NCI-H345 (cell line): ENCODE measurements at places on chromosomes 2 and 18.

GRCh38 chr2:28391564-28392296 is 928 bp upstream of the FOSL2 start:
- DNase-seq, result peak; percentile 89

GRCh38 chr2:42425697-42426096 is 64.7 kb upstream of the COX7A2L start:
- DNase-seq, result no peak

GRCh38 chr2:238763471-238763995 is 84.4 kb upstream of the TWIST2 start:
- DNase-seq, result no peak

DNA sequence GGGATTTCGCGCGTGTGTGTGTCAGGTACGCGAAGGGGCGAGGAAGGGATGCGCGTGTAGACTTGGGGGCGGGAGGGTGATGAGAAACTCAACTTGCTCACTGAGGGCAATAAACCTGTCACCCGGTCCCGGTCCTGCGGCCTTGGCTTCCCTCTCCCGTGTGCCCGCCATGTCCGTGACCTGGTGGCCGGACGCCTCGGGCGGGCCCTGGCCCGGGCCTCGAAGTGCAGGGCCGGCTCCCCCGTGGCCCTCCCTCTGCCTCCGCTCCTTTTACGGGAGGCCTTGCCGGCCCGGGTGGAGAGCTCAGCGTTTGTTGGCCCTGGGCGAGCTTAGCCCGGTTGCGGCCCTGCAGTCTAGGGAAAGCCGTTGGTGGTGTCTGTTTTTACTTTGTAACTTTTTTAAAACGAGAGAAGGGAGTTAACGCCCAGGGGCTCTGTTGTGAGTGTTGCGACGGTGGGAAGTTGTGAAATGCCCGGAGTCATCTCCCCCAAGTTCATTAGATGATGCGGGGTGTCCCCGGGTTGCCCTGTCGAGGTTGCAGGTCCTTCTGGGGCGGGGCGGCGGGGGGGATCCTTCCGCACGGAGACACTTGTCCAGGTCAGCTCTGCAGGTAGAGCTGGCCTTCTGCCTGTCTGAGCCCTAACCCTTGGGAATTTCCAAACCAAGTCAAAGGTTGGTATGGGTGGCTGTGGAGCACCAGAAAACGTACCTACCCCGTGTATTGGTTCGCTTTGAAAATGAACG is 883 bp downstream of the SMCHD1 start:
- DNase-seq, result peak; percentile 37

DNA sequence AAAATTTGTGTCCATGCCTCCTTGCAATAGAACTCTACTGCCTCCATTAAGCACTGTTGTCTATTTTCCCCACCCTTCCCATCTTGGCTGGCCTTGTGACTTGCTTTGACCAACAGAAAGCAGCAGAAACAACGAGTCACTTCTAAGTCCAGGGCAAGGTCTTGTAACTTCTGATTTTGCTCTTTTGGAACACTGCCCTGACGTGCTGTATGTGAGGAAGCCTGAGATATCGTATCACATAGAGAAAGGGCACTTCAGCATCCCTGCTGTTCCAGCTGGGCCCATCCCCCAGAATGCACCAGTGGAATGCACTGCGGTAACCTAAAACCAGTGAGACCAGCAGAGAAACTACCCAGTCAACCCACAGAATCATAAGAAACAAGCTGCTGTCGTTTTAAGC is 28.1 kb downstream of the NCKAP1 start:
- no peak for DNase-seq

DNA sequence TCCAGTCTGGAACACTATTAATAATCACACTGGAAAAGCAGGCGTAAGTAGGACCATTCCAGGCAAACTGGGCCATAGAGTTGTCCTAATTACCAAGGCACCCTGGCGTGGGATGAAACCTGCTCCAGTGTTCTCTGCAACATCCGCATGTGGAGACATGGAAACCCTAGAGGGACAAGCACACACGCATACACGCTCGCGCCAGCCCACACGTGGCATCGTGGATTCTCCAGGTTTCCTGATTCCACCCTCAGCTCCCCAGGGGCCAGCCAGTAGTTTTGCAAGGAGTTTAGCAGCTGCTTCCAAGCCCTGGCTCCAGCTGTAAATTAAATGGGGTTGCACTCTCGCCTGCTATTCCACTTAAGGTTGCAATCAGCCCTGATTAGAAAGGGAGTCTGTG is 127.7 kb downstream of the DYSF start:
- no peak for DNase-seq

DNA sequence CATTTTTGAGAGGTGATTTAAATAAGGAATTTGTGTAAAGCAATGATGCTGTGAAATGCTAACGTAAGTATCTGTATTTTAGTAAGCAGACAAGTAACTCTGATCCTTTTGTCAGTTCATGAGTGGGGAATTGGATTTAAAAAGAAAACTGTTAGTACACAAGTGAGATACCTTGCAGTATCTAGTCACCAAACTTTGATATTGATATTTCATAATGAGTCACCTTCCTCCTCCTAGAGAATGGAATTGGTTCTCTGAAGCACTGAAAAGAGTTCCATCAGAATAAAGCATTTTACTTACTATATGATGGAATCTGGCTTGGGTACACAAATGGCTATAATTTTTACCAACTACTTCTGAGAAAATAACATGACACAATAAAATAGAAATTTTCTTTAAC is 232.2 kb downstream of the ZNF804A start:
- DNase-seq, result no peak

DNA sequence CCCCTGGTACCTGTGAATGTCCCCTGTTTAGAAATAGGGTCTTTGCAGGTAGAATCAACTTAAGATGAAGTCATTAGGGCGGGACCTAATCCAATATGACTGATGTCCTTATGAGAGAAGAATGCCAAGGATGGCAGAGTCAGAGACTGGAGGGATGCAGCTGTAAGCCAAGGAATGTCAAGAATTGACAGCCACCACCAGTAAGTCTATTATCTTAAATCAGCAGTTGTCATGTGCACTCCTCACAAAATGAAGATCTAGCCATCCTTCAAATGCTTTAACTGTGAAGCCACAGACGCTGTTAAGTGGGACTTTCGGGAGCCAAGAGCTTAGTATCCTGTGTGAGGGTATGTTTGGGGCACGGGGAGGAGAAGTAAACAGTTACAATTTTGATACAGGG is 83.2 kb downstream of the ITGA4 start:
- DNase-seq, result no peak

DNA sequence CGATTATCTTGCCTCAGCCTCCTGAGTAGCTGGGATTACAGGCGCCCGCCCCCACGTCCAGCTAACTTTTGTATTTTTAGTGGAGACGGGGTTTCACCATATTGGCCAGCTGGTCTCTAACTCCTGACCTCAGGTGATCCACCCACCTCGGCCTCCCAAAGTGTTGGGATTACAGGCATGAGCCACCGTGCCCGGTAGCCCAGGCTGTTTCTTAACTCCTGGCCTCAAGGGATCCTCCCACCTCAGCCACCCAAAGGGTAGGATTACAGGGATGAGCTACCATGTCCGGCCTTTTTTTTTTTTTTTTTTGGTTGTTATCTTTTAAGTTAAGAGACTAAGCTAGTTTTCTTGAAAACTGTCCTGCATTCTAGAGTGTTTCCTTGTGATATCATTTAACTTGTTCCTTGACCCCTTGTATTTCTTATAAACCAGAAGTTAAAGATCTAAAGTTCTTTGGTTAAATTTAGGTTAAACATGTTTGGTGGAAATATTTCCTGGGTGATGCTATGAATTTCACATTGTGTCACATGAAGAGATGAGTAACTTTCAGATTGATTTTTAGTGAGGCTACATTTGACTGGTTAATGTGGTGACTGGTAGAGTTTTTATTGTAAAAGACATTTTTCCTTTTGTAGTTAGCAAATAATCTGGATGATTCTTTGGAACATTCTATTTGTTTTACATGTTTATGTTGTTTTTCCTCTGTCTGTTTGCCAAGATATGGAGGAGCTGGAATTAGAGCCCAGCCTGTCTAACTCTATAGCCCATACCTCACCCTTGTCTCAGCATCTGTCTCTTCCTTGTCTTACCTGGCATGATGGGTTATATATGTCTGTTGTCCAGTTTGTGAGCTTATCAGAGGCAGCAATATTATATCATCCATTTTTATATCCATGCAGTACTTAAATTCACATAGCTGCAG is 5.2 kb downstream of the NCAPH start:
- no peak for DNase-seq

DNA sequence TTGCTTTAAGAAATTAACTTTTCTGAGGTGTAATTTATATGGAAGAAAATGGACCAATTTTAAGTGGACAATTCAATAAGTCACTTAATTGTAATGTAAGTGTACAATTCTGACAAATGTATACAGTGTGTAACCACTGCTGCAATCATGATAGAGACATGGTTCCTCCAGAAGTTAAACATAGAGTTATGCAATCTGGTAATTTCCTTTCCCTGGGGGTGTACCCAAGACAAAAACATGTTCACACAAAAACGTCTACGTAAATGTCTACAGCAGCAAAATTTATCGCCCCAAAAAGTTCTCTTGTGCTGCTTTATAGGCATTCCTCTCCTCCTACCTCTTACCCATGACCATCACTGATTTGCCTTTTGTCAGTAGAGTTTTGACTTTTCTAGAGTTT is 141.5 kb downstream of the AQP4 start:
- DNase-seq, result no peak

GRCh38 chr2:79171348-79171958 is 11.9 kb upstream of the REG3A start:
- DNase-seq, result no peak
